ENCODE measurements at places on chromosomes 11 and 22.

DNA sequence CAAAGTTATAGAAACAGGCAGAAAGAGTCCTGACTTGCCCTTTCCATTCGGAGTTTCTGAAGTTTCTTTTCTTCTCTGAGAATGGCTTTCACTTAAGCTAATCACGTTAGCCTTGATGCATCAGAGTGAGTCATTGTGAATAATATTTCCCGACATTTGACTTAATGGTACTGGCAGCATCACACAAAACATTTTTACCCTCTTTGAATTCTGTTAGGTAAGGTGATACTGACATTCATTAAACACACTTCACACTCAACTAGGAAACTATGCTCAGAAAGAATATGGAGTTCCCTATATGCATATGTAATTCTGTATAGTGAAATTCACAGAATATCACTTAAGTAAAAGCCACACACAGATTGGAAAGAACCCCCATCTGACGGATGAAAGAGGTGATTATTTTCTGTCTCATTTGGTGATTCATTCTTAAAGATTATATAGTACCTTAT is 120.8 kb upstream of the ARHGAP20 start:
- DNase-seq: no peak

GRCh38 chr11:93187290-93187689 is 10.5 kb downstream of the SLC36A4 start:
- no peak for DNase-seq

- DNase-seq: no peak
These were observed 11.9 kb downstream of the GLB1L2 start for GRCh38 chr11:134343646-134344045.

DNA sequence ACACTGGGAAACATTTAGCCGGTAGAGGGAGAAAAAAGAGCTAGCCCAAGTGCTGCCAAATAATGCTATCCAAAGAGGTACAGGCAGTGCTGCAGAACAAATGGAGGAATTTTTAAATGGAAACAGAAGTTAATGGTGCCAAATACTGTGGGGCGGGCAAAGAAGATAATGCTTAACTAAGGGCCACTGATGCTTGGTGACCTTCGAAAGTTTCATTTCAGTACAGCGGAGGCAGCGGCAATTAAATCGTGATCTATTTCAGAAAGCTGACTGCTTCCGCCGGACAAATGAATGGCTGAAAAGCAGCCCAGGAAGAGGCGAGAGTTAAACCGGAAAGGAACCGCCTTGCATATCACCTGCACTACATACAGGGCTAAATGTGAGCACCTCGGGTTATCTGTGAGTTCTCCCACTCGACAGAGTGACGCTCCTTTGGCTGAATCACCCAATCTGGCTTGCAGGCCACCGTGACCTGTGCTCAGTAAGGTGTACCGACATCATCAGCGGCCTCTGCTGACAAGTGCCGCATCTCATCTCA is 42.1 kb downstream of the CADM1 start:
- no peak for DNase-seq

Measured in NCI-H1092 treated with DMSO at 0.1 percent for 48 hours (cell line).